ENCODE measurements at places on chromosomes 11 and 22.
A peak's percentile ranks its signal among the peaks of the same experiment; 100 is the strongest.

DNA sequence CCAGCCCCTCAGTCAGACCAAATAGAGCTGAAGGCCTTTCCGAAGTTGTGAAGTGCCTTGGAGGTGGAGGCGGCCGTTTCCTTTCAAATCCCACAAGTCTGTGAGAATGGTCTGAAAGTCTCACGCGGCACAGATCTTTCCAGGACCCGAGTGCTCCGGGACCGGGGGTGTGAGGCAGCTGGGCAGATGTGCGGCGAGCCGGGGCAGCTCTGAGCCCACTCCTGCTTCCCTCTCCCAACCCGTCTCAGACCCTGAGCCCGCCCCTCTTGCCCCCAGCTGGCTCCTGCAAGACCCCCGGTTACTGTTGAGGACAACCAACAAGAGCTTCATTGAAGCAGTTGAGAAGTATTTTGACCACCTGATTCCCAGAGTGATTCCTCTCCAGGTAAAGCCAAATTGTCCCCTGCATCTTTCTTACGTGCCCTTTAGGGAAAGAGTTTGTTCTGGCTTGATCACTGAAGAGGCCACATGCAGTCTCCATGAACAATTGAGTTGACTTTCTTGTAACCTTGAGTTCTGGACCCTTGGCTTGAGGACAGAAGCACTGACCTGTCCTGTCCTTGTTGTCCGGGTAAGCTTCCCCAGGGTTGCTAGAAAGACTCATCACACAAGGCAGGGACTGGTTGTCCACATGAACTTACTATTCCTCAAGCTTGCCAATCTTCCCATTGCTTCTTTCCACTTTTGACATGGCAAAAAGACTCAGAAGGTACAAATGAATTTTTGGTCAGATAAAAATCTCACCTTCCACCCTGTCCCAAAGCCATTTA lies 7.5 kb downstream of the GLB1L3 start:
- DNase-seq = no peak

DNA sequence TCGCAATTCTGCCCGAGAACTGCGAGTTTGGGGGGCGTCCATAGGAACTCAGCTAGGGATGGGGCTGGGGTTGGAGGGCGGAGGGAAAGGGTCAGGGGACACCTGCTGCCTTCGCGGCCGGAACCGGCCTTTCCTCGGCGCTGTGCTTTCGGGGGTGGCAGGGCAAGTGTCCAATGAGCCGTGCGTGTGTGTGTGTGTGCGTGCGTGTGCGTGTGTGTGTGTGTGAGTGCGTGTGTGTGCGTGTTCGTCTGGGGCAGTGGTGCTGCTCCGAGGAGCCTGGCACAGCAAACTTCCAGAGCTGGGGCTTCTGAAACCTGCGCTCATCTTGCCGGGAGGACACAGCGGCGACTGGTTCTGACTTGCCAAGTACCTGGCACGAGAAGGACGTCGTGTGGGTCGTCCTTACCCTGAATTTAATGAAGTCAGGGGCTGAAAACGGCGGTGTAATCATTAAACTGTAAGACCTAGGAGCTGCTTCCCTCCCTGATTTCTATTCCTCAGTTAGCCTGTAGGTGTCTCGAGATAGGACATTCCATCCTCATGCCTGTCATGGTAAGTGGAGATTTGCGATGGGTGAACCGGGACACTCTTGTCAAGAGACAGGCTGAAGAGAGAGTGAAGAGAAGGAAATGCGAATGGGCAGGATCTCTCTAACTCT lies 27.0 kb upstream of the AMOTL1 start:
- peak; percentile 87 for DNase-seq

- no peak for DNase-seq
Measured at GRCh38 chr11:60766547-60766946, 9.9 kb downstream of the MS4A15 start.

DNA sequence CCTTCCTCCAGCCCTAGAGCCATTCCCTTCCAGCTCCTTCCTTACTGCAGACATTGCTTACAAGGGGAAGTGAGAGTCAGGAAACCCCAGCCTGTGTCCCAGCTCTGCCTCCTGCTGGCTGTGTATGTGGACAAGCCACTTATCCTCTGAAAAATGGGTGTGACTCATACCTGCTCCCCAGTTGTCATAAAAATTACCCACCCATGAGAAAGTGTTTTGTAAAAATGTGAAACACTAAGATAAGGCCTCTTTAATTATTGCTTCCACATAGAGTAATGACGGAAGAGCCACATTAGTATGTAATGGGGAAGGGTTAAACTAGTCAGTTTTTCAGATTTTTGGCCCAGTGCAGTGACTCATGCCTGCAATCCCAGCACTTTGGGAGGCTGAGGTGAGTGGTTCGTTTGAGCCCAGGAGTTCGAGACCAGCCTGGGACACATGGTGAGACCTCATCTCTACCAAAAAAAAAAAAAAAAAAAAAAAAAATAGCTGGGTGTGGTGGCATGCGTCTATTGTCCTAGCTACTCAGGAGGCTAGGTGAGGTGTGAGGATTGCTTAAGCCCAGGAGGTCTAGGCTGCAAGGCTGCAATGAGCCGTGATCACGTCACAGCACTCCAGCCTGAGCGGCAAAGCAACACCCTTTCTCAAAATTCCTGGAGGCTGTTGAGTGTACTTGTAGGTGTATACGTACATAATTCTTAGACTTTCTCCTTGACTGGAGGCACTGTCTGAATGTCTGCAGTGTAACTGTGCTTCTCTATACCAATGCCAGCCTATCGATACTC lies 84.9 kb downstream of the CTTN start:
- DNase-seq = peak; percentile 18
